ENCODE measurements at places on chromosomes 12 and 14.

DNA sequence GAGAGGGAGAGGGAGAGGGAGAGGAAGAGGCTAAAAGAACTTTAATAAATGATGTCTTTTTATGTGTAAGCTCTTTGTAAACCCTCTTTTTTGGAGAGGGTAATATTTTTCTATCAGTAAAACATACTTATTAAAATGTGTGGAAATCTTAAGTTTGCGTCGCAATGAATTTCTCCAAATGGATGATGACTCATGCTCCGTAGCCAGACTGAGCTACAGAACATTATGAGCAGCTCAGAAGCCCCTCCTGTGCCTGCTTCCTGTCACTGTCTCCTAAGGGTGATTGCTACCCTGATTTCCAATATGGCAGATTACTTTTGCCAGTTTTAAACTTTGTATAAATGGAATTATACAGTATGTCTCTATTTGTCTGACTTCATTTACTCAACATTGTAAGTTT is 13.0 kb upstream of the PYGL start:
- DNase-seq, result no peak

DNA sequence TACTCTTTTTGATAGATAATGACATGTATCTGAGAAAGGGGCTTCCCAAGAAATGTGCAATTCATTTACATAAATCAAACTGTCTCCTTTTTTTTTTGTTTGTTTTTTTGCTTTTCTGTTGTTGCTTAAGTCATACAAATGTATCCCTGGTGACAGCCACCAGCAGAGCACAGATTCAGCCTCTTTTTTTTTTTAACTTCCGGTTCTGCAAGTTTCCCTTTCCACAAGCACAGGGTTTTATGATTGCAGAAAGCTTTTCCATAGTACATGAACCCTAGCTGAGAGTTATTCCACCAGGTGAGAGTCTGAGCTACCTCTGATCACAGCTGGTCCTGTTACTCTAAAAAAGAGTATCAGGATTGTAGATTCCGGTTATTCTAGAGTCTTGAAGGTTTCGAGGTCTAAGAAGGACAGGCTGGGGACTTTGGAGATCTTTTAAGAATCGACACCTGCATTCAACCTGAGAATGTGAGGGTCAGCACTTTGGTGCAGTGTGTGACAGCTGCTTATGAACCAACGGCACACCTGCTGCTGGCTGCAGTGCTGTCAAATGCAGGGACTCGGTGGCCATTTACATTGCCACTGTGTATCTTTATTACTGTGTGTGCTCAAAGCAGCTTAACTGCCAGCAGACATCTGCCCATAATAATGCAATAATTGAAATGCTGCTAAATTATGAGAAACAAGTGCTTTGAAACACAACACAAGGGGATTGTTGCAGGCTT is 551.7 kb downstream of the NRXN3 start:
- DNase-seq, result no peak

GRCh38 chr14:77151918-77152588 is 10.5 kb upstream of the ZDHHC22 start:
- DNase-seq, result no peak

GRCh38 chr14:59925797-59926196 is 5.9 kb downstream of the LRRC9 start:
- DNase-seq, result no peak

GRCh38 chr12:75923964-75924666 is 107.5 kb downstream of the PHLDA1 start:
- no peak for DNase-seq

- DNase-seq, result no peak
Observed at GRCh38 chr12:59357811-59358210, 238.0 kb upstream of the SLC16A7 start.

GRCh38 chr12:78171061-78171460 is 340.4 kb downstream of the NAV3 start:
- DNase-seq, result no peak

- no peak for DNase-seq
Observed at GRCh38 chr14:42070031-42070430, 463.4 kb downstream of the LRFN5 start.

DNA sequence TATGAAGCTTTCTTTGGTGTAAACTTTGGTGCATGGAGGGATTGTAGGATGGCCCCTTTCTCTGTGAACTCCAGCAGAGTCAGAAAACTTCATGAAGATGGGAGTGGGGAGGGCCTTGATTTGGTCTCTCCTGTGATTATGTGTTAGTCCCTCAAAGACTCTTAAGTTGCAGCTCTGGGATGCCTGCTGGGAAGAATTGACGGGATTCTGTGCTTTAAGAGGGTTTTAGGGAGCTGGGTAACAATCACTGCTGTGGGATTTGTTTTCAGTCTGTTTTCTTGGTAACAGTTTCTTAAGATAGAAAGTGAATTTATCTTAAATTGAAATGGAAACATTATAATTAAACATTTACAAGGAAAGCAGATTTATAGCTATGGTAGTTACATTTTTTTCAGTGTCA is 378.1 kb downstream of the AACS start:
- no peak for DNase-seq

All from T-helper 1 cell (primary cell).